ENCODE measurements at places on chromosomes 7 and 10. TPM values are rescaled to one million over a fixed set of nuclear protein-coding genes. Genes with fewer than 3 reads are reported as not detected.

GRCh38 chr10:129744134-129745111 lies 219.7 kb downstream of the EBF3 start:
- DNase-seq: no peak

DNA sequence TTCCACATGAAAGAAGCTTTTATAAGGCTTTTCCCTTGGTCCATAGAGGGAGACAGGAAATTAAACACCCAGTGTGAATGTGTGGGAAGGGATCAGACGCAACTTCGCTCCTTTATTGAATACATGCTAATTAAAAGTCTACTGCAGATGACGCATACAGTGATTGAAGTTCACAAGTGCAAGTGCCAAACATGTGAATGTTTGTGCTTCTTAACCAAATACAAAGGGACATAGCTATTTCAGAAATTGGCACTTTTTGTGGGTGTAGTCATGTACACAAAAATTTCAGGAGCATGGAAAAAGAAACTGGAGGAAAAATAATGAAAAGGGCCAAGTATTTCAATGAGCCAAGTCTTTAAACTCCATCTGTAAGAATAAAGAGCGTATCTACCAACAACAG lies 283.7 kb downstream of the SKAP2 start:
- DNase-seq: no peak

Gene PITX3
- not detected for total RNA-seq

Gene COL13A1
- total RNA-seq: not detected
